ENCODE measurements at places on chromosomes 5 and 9.

DNA sequence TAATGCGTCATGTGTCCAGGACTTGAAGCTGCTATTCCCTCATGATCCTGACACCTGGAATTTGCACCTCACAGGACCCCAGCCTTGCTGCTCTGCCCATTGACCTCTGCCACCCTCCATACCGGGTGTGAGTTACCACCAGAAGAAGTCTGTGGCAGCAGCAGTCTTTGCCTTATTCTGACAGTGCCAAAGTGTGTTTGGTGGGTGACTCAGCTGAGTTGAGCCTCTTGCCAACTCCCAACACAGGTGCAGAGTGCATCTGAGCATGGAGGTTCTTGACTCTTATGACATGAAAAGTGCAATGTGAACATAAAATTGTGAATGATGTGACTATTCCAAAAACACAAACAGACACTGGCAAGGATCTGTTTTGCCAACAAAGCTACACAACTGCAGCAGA, 1166.5 kb upstream of the CDH18 start:
- DNase-seq: no peak

DNA sequence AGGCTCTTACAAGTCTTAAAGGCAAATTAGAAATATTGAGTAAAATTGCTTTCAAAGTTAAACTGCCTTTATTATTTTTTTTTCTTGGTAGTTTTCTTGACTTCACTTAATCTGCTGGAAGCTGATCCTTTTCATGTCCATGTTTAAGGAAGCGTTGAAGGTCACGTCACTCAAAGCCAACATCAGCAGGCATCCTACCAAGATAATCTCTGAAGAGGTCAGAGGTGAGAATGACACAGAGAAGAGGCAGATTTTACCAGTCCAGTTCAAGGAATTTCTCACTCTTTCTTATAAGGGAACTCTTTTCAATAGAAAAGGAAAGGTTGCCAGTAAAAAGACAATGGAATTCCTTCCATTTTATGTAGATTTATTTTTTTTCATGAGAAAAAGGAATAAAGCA, 259.8 kb downstream of the ANXA1 start:
- no peak for DNase-seq

GRCh38 chr5:126265917-126266316, 157.3 kb upstream of the GRAMD2B start:
- DNase-seq: no peak

GRCh38 chr5:54590824-54591223, 73.3 kb downstream of the SNX18 start:
- no peak for DNase-seq

- no peak for DNase-seq
Measured at GRCh38 chr5:142780871-142781270, 10.7 kb downstream of the ARHGAP26 start.

- no peak for DNase-seq
Measured at GRCh38 chr5:141573489-141574121, 45.2 kb downstream of the DIAPH1 start.

DNA sequence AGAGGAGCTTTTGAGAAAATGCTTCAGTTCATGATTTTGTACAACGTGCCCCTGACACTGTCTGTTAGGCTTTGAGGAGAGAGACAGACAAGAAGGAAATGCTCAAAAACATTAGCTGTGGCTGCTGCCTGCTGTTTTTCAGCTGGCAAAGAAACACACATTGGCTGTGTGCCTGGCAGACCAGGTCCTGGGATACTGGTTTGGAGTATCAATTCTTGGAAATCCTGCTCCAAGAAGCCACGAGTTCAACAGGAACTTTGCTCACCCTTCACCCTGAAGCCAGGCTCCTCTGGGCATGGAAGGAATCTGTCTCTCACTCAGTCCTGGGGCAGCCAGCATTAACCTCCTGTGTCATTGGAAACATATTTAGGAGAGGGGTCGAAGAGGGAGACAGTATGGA, 245.5 kb downstream of the AUH start:
- no peak for DNase-seq

- no peak for DNase-seq
Measured at GRCh38 chr9:19130436-19130835, 3.1 kb upstream of the PLIN2 start.

DNA sequence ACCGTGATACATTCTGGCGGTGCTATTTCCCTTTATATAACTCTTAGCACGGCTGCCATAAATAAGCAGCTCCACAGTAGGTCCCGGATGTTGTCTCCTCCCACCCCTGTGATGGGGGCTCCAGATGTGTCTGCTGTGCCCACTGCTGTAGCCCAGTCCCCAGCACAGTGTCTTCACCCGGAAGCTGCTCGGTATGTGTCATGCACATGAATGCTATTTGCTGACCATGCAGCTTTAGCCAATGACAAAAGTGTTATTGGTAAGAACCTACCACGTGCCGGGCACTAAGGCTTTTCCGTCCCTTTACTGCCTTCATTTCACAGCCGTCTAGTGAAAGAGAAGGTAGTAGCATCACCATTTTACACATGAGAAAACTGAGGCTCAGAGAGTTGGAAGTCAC, 20.2 kb downstream of the HRH2 start:
- DNase-seq: no peak

- no peak for DNase-seq
Measured at GRCh38 chr5:171647904-171648260, 137.7 kb upstream of the SMIM23 start.

- no peak for DNase-seq
Measured at GRCh38 chr5:179866241-179867078, 7.8 kb upstream of the MRNIP start.

DNA sequence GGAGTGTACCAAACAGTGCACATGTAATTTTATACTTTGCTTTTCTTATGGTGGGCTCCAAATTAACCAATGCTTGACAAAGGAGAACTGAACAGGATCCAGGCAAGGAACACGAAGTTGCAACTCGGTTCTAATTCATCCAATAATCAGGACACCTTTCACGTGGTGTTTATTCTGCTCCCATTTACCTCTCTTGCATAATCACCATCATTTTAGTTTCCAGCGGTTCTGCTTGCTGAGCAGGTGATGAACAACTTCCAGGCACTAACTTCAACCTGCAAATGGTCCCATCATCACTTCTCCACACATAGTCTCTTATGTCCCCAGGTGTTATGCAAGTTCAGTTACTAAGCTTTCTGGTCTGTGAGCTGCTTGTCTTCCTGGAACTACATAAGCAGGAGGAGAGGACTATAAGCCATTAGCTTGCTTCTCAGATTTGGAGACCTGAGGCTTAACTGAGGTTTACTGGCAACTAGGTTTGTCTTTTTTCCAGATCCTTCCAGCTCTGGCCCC, 326.8 kb upstream of the SLC30A5 start:
- no peak for DNase-seq

GRCh38 chr5:35059251-35059650, 11.5 kb upstream of the AGXT2 start:
- DNase-seq: no peak

GRCh38 chr5:147084702-147085101, 150.1 kb upstream of the STK32A start:
- no peak for DNase-seq

GRCh38 chr5:50476549-50476948, 35.5 kb upstream of the EMB start:
- DNase-seq: no peak

- peak; percentile 55 for DNase-seq
Measured at GRCh38 chr5:179261301-179262125, 83.7 kb downstream of the ADAMTS2 start.

- peak; percentile 12 for DNase-seq
Measured at GRCh38 chr5:122844910-122845228, 544 bp upstream of the SNX24 start.

GRCh38 chr5:78295035-78295961, 800 bp upstream of the AP3B1 start:
- DNase-seq: peak; percentile 54

DNA sequence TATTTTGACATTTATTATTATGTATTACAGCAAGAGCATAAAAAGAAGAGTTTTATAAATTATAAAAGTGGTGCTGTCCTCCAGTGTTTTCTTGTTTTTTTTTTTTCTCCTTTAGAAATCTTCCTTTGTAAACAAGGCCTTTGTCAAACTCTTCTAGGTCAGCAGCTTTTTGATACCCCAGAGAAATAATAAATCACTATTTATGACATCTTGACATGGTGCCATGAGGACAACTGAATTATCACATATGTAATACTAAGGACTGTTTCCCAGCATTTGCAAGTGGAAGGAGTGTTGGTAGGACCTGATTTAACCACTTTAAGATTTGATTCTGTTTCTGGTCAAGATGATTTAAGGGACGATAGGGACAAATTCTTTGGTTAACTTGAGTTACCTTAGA, 4.6 kb downstream of the SMARCA2 start:
- no peak for DNase-seq

DNA sequence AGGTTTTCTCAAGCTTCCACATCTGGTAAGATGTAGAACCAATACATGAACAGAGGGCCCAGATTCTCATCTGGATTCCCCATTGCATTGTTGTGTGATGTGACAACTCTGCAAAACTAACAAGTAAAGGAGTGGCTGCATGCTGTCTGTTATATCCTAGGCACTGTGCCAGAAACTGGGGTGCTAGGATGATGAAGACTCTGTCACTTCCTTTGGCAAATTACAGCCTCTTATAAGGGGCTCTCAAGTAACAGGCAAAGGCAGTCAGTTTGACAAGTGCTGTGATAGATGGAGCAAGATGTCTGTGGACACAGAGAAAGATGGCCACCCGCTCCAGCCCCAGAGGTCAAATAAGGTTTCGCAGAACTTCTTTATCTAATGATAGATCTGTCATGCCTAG, 115.7 kb downstream of the PAPPA start:
- no peak for DNase-seq

GRCh38 chr5:96476654-96477053, 43.6 kb upstream of the PCSK1 start:
- DNase-seq: no peak

- peak; percentile 10 for DNase-seq
Measured at GRCh38 chr9:107750741-107751566, 261.4 kb upstream of the KLF4 start.

DNA sequence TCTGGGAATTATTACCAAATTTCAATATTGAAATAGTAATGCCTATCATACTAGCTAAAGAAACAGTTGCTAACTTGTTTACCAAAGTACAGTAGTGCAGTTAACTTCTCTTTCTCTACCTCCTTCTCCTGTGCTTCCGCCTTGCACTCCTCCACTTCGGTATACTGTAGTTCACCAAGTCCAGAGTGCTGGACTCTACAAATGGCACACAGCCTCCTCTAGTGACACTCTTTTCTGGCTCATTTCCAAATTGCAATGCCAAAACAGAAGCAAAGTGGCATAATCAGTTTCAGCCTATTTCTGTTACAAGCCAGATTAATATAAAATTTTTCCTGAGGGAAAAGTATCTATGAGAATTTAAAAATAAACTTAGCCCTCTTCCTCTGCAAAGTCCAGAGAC, 86.0 kb upstream of the RASGRF2 start:
- DNase-seq: no peak

DNA sequence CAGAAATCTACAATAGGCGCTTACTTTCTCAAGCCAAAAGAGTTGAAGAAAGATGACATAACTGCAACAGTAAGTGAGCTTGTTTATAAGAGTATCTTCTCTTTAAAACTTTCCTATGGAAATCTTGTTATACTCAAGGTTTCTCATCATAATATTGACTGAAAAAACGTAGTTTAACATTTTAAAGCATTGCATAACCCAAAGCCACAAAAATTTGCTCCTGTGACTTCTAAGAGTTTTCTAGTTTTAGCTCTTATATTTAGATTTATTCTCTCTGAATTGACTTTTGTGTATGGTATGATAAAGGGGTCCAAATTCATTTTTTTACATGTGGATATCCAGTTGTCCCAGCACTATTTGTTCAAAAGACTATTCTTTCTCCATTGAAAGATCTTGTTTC, 15.2 kb downstream of the WDR36 start:
- DNase-seq: no peak

- DNase-seq: no peak
Measured at GRCh38 chr5:113232667-113233066, 202.1 kb downstream of the TSSK1B start.

- DNase-seq: no peak
Measured at GRCh38 chr9:84303061-84303460, 37.5 kb downstream of the SLC28A3 start.

DNA sequence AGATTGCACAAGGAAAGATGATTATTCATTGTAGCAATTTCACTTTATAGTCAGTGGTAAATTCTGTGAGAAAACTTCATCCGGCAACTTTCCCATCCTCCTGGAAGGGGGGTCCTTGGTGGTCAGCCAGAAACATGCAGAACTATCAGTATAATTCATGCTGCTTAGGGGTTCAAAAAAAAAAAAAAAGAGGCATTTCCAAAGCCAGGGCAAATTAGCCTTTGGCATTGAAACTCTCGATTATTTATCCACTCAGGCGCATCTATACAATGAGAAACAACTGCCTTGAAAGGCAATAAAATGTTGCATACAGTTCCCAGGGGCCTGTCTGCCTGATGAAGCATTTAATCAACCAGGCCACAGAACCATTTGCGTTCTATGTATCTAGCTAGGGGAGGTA, 263.3 kb downstream of the TMEM167A start:
- no peak for DNase-seq

- DNase-seq: peak; percentile 43
Measured at GRCh38 chr9:101387871-101388506, 3.2 kb upstream of the BAAT start.

DNA sequence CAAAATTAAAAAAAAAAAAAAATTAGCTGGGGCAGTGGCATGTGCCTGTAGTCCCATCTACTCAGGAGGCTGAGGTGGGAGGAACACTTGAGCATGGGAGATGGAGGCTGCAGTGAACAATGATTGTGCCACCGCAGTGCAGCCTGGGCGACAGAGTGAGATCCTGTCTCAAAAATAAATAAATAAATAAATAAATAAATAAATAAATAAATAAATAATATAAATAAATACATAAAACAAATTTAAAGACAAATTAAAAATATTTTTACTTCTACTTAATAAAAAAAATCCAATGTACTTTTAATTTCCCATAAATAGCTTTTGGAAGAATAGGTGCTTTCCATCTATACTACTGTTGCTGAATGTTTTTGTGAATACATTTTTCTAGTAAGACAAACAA, 598.4 kb upstream of the EDIL3 start:
- DNase-seq: no peak

GRCh38 chr5:10699987-10700386, 61.0 kb downstream of the DAP start:
- DNase-seq: no peak

DNA sequence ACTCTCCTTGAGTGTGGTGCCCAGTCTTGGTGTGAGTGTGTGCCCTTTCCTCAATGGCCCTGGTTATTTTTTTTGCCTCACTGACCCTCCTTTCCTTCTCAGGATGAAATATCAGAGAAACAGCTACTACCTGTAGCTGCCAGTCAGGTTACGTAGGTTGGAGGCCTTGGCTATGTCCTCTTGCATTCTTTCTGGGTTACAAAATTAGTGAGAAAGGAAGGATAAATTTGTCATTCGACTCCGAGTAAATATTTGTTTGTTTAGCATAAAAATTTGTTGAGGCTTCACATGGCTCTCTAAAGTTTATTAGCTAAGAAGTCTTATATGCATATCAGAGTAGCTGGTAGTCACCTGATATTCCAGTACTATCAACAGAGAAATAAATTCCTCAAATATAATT, 15.4 kb downstream of the MACIR start:
- DNase-seq: no peak

GRCh38 chr5:96973532-96974401, 37.9 kb downstream of the LNPEP start:
- DNase-seq: no peak
